Urinary bladder (tissue), 4 donors: ENCODE measurements at places on chromosomes 4 and X. TPM values are rescaled to one million over a fixed set of nuclear protein-coding genes. Genes with fewer than 3 reads are reported as not detected.

AKAP14 gene
- not detected for total RNA-seq

DNA sequence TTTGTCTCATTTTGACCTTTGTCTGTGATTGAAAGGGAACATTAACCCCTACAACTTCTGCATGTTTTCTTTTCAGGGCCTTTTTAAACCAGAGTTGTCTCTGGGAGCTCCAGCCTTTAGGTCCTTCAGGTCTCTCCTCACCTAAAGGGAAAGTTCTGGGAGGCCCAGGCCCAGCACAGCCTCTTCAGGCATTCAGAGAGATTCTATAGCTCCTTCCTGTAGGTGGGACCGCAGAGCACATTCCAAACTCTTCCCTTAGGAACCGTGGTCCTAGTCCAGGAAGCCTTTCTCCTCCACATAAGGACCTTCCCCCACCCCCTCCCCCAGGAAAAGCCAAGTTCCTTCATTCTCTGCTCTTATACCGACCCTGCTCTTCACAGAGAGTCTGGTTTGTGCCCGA lies 14.9 kb downstream of the NKX6-1 start:
- no peak for DNase-seq

DNA sequence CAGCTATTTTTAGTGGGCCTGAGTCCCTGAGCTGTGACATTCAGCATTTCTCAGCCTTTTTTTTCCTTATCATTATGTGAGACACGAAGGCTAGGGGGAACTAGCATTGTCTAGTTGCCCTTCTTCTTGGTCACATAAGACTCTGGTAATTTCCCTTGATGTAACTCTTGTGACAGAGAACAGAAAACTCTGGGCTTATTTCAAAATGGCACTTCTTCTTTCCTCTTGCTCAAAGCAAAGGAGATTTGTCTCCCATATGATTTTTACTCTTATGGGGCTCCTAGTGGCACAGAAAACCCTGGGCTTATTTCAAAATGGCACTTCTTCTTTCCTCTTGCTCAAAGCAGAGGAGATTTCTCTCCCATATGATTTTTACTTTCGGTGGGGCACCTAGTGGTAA lies 14.7 kb downstream of the ATXN3L start:
- DNase-seq = no peak

TXK gene
- 7.3 TPM for total RNA-seq

DNA sequence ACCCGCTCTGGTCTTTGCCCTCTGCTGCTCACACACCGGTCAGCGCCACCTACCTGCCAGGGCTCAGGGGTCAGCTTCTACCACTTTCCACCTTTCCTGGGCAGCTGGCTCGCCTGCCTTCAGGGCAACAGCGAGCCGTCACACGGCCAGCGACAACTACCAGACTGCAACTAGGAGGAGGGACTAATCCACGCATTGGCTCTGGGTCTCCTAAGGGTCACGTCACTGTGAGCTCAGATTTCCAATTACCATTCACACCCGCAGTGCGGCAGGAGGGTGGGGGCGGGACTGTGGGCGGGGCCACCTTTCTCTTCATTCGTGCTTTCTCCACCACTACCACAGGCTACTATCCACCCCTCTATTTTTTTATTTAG lies at the start of gene BEX5:
Gene BEX5 (minus strand): TSS at position 172 of the 374 bp plus-strand sequence. CDS start 1,712 bp downstream, outside the sequence.
- DNase-seq = peak; percentile 3

HPSE gene
- 0.90 TPM for total RNA-seq

MAGIX gene
- 1.9 TPM for total RNA-seq

DNA sequence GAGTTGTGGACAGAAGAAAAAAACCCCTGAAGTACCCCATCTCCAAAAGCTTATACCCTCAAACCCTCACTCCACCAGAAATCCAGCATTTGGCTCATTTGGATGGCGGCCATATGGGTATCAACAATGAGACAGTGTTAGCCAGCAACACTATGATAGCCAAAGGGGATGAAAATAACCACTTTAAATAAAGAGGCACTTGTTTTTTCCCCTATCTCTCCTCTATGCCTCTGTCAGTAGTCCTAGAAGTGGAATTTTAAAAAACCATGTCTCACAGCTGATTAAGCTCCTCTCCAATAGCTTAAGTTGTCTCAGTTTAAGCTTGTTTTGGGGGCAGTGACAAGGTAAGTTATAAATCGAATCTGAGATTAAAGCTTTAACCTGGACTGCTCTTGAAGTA lies 124.0 kb downstream of the MOSPD2 start:
- no peak for DNase-seq

FAM9C gene
- total RNA-seq = 0.05 TPM

- no peak for DNase-seq
Measured at GRCh38 chr4:21067351-21067750, 367.1 kb downstream of the PACRGL start.

SMPX gene
- total RNA-seq = 47.5 TPM

GRCh38 chrX:74521961-74522751 lies 92.3 kb downstream of the RLIM start:
- peak; percentile 32 for DNase-seq

DNA sequence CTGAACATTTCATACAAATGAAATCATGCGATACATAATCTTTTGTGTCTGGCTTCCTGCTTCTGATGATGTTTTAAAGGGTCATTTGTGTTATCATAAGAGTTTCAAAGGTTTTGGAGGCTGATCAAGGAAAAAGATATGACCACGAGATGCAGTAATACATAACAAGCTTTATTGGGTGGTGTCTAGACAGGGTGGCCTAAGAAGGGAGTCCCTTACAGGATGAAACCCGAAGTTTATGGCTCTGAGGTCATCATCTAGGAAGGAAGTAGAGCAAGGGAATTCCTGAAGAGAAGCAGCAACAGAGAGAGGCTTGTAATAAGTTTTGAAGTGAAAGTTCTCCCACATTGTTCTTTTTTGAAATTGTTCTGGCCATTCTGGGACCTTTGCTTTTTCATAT lies 40.8 kb upstream of the SOD3 start:
- DNase-seq = no peak

GRCh38 chrX:147899379-147900114 lies 12.2 kb upstream of the FMR1 start:
- DNase-seq = no peak

- DNase-seq = no peak
Measured at GRCh38 chr4:141541851-141542250, 94.5 kb upstream of the IL15 start.
